ENCODE measurements at places on chromosomes 5 and 9.

GRCh38 chr5:36423578-36424307 lies 122.0 kb upstream of the RANBP3L start:
- DNase-seq, result no peak

GRCh38 chr9:82993856-82994605 lies 68.9 kb downstream of the RASEF start:
- DNase-seq, result no peak

GRCh38 chr5:113227798-113228197 lies 207.0 kb downstream of the TSSK1B start:
- no peak for DNase-seq

DNA sequence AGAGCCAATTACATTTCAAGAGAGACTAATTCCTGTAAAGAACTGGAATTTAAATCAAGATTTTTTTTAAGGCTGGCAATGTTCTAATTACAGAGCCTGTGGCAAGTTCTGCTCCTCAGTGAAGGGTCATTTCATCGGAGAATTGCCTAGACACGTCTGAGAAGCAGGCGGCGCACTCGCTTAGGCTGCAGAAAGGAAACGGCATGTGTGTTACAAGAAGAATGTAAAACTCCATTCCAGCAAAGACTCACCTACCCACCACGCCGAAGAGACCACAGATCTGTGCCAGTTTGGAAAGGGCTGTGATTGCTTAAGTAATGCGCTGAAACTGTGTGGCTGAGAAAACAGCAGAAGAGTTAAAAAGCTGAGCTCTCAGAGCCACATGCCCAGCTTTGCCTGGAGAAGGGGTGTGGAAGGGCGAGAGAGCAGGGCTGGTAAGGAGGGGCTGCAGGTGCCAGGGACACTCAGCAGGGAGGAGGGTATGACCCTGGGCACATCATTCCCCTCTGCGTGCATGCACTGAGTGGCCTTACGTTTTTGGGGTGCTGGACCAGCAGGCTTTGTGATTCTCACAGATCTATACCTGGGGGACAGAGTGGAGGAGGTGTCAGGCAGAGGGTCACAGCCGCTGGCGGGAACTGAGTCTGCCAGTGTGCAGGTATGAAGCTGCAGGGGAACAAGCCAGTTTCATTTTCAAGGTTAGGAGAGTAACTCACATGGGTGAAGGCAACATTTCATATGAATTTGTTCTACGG lies 17.8 kb upstream of the SLC25A51 start:
- DNase-seq, result no peak

DNA sequence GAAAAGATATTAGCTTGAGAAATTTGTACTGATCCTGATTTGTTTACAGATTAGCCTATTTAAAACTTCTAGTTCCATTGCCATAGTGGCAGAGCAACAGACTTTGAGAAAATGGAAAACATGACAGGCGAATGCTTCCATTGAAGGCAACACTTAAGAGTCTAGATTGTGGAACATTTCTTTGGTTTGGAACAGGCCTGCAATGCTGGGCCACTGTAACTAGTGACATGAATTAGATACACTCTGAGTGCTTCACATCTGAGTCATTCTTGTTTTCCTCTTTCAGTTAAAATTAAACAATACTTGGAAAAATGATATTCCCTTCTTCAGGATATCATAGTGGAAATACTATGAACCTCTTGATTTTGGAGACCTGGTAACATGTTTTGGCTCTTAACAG lies 453.6 kb upstream of the TUSC1 start:
- DNase-seq, result no peak

- DNase-seq, result no peak
Measured at GRCh38 chr5:96809921-96810320, 2.2 kb upstream of the ERAP1 start.

- DNase-seq, result no peak
Measured at GRCh38 chr9:4689687-4690104, 10.3 kb downstream of the CDC37L1 start.

GRCh38 chr9:77751341-77752091 lies 103.4 kb upstream of the GNA14 start:
- DNase-seq, result no peak

- DNase-seq, result no peak
Measured at GRCh38 chr5:5046680-5047502, 93.2 kb upstream of the ADAMTS16 start.

Measured in GOT3 (cell line).